Activated T-helper 17 cell treated with anti-CD3 and anti-CD28 coated beads, Interleukin-2, amount 50 U/mL, for 72 hours (primary cell): ENCODE measurements at places on chromosomes 2 and 18. TPM values are rescaled to one million over a fixed set of nuclear protein-coding genes. Genes with fewer than 3 reads are reported as not detected.

DNA sequence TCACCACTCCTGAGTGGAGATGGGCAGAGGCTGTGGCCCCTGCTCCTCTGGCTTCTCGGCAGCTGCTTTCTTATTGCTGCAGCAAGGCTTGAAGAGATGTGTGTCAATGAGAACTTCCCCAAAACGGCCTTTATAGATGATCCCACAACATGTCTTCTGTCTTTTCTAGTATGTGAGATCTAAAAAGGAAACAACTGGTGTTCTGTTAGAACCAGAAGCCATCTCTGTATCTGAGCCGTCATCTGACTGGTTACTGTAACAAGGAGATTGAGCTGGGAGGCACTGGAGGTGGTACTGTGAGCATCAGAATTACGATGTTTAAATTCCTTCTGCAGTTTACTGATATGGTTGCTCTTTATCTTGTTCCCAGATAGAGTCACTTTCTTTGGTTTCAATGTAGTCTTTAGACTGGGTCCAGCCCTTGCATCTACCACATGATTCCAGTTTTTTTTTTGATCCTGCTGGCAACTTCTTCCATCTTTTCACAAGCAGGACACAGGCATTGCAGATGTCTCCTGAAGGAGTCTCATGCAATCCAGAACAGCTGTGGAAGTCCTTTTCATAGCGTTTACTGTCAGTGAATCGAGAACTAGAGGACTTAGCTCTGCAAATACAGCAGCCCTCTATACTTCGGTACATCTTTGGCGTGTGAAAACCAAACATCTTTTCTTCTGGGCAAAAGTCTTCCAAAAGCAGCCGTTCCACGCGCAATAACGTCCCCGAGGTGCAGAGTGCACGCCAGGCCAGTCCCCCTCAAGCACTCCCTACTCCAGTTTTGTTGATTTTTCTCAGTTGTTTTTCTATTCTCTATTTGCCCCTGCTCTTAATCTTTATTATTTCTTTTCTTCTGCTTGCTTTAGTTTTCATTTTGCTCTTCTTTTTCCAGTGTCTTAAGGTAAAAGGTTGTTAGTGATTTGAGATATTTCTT is 29.7 kb downstream of the TAF4B start:
- ATAC-seq, result no peak

Gene SNTG2
- total RNA-seq, result 0.50 TPM

- ATAC-seq, result no peak
Measured at GRCh38 chr2:21422050-21422449, 298.3 kb downstream of the TDRD15 start.

Gene CIB4
- not detected for total RNA-seq

Gene DAW1
- 0.24 TPM for total RNA-seq

DNA sequence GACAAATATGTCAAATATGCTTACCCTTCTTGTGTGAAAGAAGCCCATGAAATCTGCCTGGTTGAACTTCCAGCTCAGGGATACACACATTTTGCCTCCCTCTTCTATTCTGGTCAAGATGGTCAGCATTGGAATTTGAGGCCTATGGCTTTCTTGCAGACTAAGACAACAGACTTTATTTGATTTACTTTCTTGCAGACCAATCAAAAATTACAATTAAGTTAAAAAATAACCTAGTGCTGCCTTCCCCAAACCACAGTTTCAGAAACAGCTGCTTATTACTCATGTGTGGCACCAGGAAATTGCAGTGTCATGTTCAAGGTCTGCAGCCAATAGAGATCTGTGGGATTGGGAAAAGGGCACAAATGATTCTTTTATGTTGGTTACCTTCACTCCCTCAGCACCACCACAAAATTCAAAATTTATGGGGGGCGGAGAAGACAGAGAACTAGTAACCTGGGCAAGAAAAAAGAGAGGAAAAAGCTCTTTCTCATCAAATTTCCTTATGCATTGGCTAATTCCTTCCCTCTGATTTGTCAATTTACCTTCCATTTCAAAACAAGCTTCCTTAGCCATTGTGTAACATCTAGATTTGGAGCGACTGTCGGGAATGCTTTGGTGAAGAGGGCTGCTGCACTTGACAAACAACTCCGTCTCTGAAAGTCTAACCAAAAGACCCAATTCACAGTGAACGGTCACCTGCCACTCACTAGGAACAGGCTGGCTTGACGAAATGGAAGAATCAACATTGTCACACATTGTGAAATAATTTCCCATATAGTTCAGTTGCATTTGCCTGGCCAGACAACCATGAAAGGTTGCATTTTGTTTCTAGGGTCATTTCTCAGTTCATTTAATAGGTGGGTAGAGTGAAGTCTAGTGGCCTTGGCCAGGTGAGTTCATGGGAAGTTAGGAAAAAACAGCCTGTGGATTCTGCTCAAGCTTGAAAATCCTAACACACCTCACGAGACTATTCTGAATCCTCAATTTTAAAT is 100.4 kb upstream of the FZD5 start:
- no peak for ATAC-seq

DNA sequence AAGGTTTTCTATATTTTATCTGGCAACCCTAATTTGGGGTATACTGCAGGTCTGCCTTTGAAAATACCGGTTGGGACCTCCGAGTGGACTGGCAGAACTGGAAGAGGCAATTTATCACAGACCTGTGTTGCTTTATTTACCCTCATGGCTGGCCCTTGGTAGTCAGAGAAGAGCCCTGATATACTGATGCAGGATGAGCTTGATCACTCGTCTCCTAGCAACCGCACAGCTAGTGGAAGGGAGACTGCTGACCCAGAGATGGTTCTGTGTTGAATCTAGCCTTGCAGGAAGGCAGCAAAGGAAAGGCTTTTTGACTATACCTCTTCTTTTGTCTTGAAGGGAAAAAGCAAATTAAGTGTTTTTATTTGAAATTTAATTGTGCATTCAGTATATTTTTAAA is 154.7 kb downstream of the EML6 start:
- ATAC-seq, result no peak

DNA sequence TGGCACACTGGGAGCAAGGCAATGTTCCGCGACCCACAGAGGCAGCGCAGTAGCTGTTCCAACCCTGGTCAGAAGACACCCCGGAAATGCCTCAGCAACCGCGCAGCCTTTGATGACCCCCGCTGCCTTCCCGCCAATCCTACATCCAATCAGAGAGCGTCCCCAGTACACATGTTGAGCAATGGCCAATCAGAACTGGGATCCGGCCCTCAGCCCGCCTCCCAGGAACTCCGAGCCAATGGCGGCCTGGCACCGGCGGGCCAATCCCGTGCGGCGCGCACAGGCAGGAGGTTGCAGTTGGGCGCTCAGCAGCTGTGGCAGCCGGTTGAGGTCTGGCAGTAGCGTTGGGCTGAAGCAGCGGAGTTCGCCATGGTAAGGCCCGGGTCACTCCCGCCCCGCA is at the start of gene TUBA3D:
Gene TUBA3D, plus strand, starts transcription at position 289 of the 400 bp plus-strand sequence. Its CDS starts 81 bp downstream, at position 370.
- ATAC-seq, result no peak

GRCh38 chr2:16526193-16526592 is 139.4 kb downstream of the CYRIA start:
- ATAC-seq, result no peak

DNA sequence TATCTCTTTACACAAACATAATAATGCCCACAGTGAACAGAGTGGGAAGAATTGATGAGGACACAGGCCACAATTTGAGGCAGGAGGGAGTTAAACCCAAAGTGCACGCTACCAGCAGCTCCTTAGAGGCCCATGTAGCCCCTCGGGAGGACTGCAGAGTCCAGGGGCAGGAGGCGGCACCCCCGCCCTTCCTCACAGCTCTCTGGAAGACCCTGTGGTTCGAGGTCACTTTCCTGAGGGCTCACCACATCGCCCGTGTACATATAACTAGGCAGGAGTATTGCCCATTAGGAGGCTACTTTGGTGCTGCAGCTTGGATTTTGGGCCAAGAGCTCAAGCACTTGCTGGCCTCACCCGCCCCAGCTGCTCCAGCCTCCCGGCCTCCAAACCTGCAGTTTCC is 22.2 kb upstream of the CIDEA start:
- no peak for ATAC-seq

DNA sequence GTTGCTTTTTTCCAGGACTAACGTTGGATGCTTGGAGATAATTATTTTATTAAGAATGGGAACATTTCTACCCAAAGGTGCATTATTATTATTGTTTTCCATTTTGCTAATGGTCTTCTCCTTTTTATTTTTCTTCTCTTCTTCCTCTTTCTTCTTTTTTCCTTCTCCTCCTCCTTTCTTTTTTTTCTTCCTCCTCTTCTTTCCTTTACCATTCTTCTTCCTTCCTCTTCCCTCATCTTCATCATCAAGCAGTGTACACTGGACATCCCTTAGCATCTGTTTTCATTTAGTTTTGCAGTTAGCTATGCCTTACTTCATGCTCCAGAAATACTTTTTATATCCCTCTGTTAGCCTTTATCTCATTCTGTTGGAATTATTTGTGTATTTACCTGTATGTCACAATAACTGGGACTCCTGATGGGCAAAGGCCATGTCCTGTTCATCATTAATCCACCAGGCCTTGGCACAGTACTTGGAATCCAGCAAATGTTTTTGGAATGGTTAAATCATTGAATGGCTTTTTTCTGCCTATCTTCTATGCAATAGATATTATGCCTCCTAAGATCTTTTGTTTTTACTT is 162.7 kb downstream of the CAMKMT start:
- ATAC-seq, result no peak

Gene REG3A
- not detected for total RNA-seq

GRCh38 chr2:122670897-122671296 is 915.4 kb downstream of the TSN start:
- ATAC-seq, result no peak
